Fibroblast of lung (primary cell): ENCODE measurements at places on chromosomes 7 and 10. TPM values are rescaled to one million over a fixed set of nuclear protein-coding genes. Genes with fewer than 3 reads are reported as not detected.
A peak's percentile ranks its signal among the peaks of the same experiment; 100 is the strongest.

- no peak overlapping the region for H3K4me3 ChIP-seq
- H3K27ac ChIP-seq = no peak overlapping the region
- no peaks in the 10 kb centered on the region for H3K36me3 ChIP-seq
- H3K27me3 ChIP-seq = no peaks in the 10 kb centered on the region
- DNase-seq = peak; percentile 27
Measured at GRCh38 chr7:17937506-17938120, 2.7 kb downstream of the SNX13 start.

GRCh38 chr7:75596727-75597614 lies 104.9 kb downstream of the SPDYE5 start:
- H3K4me3 ChIP-seq = no peak overlapping the region
- H3K4me1 ChIP-seq = peaks cover 2% of the 10 kb centered on the region
- no peak for DNase-seq
- no peaks in the 10 kb centered on the region for H3K27me3 ChIP-seq

DNA sequence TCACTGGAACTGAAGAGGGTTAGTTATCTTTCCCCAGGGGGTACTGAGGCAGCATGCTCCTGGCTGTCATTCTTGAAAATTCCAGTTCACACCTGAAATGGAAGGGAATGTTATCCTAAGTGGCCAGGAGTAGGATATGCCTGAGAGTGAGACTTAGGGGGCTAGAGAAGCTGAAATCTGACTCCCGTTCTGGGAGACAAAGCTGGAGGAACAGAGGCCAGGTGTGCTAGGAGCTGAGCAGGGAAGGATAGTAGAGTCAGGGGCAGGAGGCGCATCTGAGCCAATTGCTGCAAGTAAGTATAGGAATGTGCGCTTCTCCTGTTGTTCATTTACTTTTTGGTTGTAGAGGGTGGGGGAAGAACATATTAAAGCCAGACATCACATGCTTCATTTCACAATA lies 58.1 kb upstream of the KIAA1217 start:
- H3K4me3 ChIP-seq = no peak overlapping the region
- H3K27me3 ChIP-seq = no peaks in the 10 kb centered on the region
- H3K27ac ChIP-seq = no peak overlapping the region
- no peak for DNase-seq
- H3K4me1 ChIP-seq = no peaks in the 10 kb centered on the region
- no peaks in the 10 kb centered on the region for H3K36me3 ChIP-seq

- no peaks in the 10 kb centered on the region for H3K36me3 ChIP-seq
- H3K27me3 ChIP-seq = no peaks in the 10 kb centered on the region
- no peak overlapping the region for H3K27ac ChIP-seq
- H3K4me1 ChIP-seq = no peaks in the 10 kb centered on the region
- no peak overlapping the region for H3K4me3 ChIP-seq
Measured at GRCh38 chr10:123781324-123781900, 110.2 kb downstream of the CPXM2 start.

- no peak for DNase-seq
- peaks cover 3% of the 10 kb centered on the region for H3K27me3 ChIP-seq
- no peaks in the 10 kb centered on the region for H3K4me1 ChIP-seq
- H3K36me3 ChIP-seq = no peaks in the 10 kb centered on the region
- H3K4me3 ChIP-seq = no peak overlapping the region
Measured at GRCh38 chr7:49780953-49781352, 7.5 kb downstream of the VWC2 start.

- H3K4me3 ChIP-seq = no peak overlapping the region
- no peaks in the 10 kb centered on the region for H3K4me1 ChIP-seq
- no peak overlapping the region for H3K27ac ChIP-seq
- DNase-seq = no peak
Measured at GRCh38 chr10:121088524-121088923, 237.4 kb downstream of the WDR11 start.

GTPBP4 gene
- total RNA-seq = 26.5 and 28.7 TPM in 2 replicates

MMP21 gene
- total RNA-seq = 0.17 and 0.26 TPM in 2 replicates

DNA sequence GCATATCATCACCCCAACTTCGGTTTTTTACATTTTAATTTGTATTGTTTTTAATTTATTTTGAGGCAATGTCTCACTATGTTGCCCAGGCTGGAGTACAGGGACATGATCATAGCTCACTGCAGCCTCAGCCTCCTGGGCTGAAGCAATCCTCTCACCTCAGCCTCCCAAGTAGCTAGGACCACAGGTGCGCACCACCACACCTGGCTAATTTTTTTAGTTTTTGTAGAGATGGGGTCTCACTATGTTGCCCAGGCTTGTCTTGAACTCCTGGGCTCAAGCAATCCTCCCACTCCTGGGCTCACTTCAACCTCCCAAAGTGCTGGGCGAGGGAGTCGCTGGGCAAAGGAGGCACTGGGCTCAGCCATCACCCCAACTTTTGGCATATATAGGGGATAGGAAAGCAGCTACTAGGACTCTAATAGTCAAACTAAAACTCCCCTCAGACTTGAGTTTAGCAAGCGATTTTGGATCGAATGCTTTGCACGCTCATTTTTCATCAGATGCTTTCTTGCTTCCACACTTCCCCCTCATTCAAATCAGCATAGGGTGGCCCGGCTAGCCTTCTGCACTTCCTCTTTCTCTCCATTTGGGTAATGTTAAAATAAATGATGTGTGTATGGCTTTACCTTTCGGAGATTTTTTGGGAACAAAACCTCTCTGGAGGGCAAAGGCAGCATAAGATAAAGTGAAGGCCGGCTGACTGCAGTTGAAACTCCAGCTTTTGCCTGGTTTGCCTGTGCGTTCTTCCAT lies 20.8 kb upstream of the NMT2 start:
- H3K36me3 ChIP-seq = no peaks in the 10 kb centered on the region
- H3K4me1 ChIP-seq = no peaks in the 10 kb centered on the region
- no peak overlapping the region for H3K4me3 ChIP-seq
- H3K27me3 ChIP-seq = no peaks in the 10 kb centered on the region

TRIM73 gene
- 0.51 and 1.3 TPM in 2 replicates for total RNA-seq

ADIRF gene
- total RNA-seq = 119 and 142 TPM in 2 replicates

DNA sequence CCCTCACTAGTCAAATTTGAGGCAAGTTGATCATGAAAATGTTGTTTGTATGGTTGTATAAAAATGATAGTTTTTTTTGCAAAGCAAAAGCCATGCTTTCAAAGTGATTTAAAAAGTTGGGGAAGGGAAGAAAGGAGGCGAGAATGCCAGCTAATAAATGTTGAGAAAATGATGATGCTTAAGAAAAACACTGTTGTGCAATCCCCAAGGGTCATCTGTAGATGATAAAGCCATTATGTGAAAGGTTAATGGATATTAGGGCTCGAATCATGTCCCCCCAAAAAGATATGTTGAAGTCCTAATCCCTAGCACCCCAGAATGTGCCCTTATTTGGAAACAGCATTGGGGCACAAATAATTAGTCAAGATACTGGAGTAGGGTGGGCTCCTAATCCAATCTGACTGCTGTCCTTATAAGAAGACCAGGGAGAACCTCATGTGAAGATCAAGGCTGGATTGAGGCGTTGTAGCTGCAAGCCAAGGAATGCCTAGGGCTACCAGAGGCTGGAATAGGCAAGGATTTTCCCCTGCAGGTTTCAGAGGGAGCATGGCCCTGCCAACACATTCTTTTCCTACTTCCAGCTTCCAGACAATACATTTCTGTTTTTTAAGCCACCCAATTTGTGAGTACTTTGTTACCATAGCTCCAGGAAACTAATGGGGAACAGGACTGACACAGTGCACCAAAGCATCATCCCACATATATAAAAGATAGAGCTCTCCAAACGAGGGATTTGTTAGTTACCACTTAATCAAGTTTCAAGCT lies 35.4 kb upstream of the MKLN1 start:
- no peaks in the 10 kb centered on the region for H3K36me3 ChIP-seq
- no peaks in the 10 kb centered on the region for H3K27me3 ChIP-seq
- peak; percentile 7 for DNase-seq
- peaks cover 2% of the 10 kb centered on the region for H3K4me1 ChIP-seq
- peak overlapping the region; percentile 31 for H3K27ac ChIP-seq

DNA sequence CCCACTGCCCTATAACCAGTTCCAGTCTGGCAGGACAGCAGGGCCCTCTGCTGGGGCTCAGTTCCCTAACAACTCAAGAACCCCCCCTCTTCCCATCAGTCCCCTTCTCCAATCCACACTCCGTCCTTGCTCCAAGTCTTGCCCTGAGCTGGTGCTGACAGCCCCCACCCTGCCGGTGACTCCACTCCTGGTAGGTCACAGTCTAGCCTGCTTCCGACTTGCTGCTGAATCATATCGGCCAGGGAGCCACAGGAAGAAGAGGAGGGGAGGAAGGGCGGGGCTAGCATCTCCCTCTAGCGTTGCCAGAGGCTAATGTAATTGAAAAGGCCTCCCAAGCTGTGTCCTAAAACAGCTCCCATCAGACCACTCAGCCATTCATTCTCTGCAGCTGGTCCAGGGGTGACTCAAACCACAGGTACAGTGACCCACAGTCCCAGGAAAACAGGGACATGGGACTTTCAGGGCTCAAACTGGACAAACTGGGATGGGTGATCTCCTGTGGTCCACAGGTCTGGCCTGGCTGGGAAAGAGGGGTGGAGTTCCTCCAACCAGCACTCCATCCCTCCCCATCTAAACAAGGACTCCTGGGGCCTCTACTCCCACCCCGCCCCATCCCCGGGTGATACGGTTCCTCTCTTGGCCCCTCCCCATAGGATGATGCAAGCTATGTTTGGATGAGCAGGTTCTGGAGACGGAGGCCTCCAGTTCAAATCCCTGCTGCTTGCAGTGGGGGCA lies 158.8 kb downstream of the SH3PXD2A start:
- peak overlapping the region; percentile 64 for H3K27ac ChIP-seq
- H3K36me3 ChIP-seq = no peaks in the 10 kb centered on the region
- H3K4me3 ChIP-seq = no peak overlapping the region
- H3K4me1 ChIP-seq = peaks cover 19% of the 10 kb centered on the region
- no peaks in the 10 kb centered on the region for H3K27me3 ChIP-seq

ZCCHC24 gene
- 40.3 and 44.4 TPM in 2 replicates for total RNA-seq

- H3K27me3 ChIP-seq = no peaks in the 10 kb centered on the region
- no peak overlapping the region for H3K4me3 ChIP-seq
- no peak overlapping the region for H3K27ac ChIP-seq
- DNase-seq = no peak
- H3K4me1 ChIP-seq = peaks cover 4% of the 10 kb centered on the region
Measured at GRCh38 chr7:139768249-139768824, 9.5 kb downstream of the HIPK2 start.

SMO gene
- 12.6 and 23.6 TPM in 2 replicates for total RNA-seq

ADD3 gene
- total RNA-seq = 93.0 and 114 TPM in 2 replicates

- H3K27ac ChIP-seq = no peak overlapping the region
- no peaks in the 10 kb centered on the region for H3K36me3 ChIP-seq
- no peak for DNase-seq
- no peak overlapping the region for H3K4me3 ChIP-seq
- no peaks in the 10 kb centered on the region for H3K27me3 ChIP-seq
Measured at GRCh38 chr10:82750538-82750937, 875.5 kb downstream of the NRG3 start.

GRCh38 chr10:102718220-102718619 lies 3.8 kb downstream of the SFXN2 start:
- H3K36me3 ChIP-seq = no peaks in the 10 kb centered on the region
- H3K4me3 ChIP-seq = no peak overlapping the region
- no peaks in the 10 kb centered on the region for H3K4me1 ChIP-seq

IL15RA gene
- total RNA-seq = 9.2 and 13.7 TPM in 2 replicates

AKR1B15 gene
- total RNA-seq = not detected in 2 replicates

DNA sequence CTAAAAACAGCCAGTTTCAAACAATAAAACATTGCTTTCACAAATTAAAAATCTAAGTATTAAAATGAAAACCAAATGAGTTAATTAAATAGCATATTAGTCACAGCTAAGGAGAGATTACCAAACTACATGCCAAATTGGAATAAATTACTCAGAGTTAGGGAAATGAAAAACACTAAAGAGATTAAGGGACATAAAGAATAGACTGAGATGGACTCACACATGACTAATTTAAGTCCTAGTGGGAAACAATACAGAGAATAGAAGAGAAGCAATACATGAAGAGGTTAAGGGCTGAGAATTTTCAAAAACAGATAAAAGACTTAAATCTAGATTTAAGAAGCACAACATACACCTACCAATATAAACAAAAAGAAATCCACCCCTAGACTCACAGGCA lies 110.6 kb downstream of the ZFAND4 start:
- no peak overlapping the region for H3K4me3 ChIP-seq
- H3K27me3 ChIP-seq = no peaks in the 10 kb centered on the region
- no peak overlapping the region for H3K27ac ChIP-seq
- DNase-seq = no peak
- H3K4me1 ChIP-seq = no peaks in the 10 kb centered on the region

OR2A42 gene
- total RNA-seq = under 0.01 TPM in 1 of 2 replicates, not detected in the other

DNA sequence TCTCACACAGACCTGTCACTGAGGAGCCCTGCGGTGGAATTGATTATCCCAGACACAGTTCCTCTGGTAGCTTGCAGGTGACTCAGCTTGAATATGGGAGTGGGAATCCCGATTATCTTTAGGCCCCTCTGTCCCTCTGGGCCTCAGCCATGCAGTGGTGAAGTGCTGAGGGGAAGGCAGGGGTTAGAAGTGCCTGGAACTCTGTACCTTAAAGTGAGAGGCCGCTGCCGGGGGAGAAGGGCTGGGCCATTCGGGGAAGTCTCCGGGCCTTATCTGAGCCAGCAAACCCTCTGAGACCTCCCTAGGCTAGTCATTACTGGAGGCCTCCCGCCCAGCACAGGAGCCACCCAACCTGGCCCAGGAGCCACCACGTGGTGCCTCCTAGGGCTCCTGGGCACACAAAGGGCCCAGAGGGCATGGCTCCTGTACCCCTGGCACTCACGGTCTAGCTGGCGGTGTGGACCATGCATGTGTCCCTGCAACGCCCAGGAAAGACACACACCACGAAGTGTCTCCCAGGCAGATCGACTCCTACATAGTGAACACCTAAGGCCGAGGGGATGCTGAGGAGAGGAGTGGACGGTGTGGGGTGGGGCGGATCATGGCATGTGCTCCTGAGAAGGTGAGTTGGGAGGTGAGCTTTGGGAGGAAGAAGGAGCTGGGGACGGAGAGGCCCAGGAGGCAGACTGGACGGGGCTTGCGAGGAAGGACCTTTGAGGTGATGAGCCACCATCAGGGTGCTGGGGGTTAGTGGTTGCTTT lies 56.2 kb downstream of the HK1 start:
- DNase-seq = no peak
- H3K4me1 ChIP-seq = peaks cover 30% of the 10 kb centered on the region
- no peak overlapping the region for H3K27ac ChIP-seq
- no peaks in the 10 kb centered on the region for H3K27me3 ChIP-seq
- H3K4me3 ChIP-seq = no peak overlapping the region
- peaks cover 6% of the 10 kb centered on the region for H3K36me3 ChIP-seq

MKX gene
- total RNA-seq = 2.8 and 15.0 TPM in 2 replicates

GPR26 gene
- total RNA-seq = not detected in 2 replicates

GRCh38 chr7:156907656-156908055 lies 14.7 kb upstream of the LMBR1 start:
- H3K36me3 ChIP-seq = no peaks in the 10 kb centered on the region
- no peaks in the 10 kb centered on the region for H3K27me3 ChIP-seq
- no peak overlapping the region for H3K27ac ChIP-seq
- no peak for DNase-seq
- no peaks in the 10 kb centered on the region for H3K4me1 ChIP-seq

KRIT1 gene
- total RNA-seq = 45.7 and 53.0 TPM in 2 replicates

GRCh38 chr7:19982841-19983835 lies 209.7 kb upstream of the TMEM196 start:
- H3K36me3 ChIP-seq = no peaks in the 10 kb centered on the region
- DNase-seq = peak; percentile 89
- H3K27ac ChIP-seq = no peak overlapping the region
- H3K4me1 ChIP-seq = no peaks in the 10 kb centered on the region

- no peaks in the 10 kb centered on the region for H3K27me3 ChIP-seq
- no peak overlapping the region for H3K27ac ChIP-seq
- no peak for DNase-seq
- H3K36me3 ChIP-seq = no peaks in the 10 kb centered on the region
Measured at GRCh38 chr10:111101796-111102195, 25.0 kb downstream of the ADRA2A start.
